Sciatic nerve (tissue), 2 donors: ENCODE measurements at places on chromosomes 5 and 9.

DNA sequence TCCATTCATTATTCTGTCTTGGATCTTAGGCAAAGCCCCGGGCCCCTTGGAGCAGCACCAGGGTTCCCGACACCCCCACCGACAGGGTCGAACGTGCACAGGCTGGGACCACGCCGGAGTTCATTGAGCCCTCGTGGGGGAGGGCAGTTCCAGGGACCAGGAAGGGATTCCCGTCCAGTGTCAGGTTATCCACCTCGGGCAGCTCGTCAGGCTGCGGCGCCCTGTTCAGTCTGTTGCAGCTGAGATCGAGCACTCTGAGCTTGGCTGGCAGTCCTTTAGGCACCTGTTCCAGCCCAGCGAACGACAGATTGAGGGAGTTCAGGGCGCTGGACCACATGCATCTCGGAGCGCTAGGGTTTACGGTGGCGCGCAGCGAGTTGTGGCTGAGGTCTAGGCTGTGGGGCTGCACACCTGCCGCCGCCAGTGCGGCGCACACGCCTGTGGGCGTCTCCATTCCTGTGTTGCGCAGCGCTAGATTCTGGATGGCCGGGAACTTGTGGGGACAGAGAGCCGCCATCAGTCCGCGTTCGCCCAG, 1.1 kb downstream of the CD14 start:
- no peak for DNase-seq

- no peak for DNase-seq
Observed at GRCh38 chr5:143143973-143144372, 259.5 kb downstream of the NR3C1 start.

DNA sequence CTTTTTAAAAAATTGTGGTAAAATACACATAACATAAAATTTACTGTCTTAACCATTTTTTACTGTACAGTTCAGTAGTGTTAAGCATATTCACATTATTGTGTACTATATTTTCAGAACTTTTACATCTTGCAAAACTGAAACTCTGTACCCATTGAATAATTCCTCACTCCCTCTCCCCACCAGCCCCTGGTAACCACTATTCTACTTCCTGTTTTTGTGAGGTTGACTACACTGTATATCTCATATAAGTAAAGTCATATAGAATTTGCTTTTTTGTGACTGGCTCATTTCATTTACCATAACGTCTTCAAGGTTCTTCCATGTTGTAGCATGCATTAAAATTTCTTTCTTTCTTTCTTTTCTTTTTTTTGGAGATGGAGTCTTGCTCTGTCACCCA, 87.0 kb downstream of the LNPEP start:
- DNase-seq: no peak

DNA sequence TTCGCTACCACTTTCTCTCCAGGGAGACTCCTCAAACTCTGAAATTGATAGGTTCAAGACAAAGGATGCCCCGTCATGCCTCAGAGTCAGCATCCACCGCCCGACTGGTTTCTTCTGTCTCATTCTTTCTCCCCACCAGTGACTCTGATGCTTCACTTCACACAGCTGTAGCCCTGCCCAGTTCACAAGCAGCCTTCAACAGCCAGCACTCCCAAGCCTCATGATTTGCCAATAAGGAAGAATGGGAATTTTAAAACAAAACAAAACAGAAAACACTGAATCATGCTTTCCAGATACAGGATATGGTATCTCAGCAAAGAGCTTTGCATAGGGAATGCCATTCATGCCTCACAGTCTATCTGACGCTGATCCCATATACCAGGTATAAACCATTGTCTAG, 371.2 kb upstream of the RORB start:
- DNase-seq: no peak

DNA sequence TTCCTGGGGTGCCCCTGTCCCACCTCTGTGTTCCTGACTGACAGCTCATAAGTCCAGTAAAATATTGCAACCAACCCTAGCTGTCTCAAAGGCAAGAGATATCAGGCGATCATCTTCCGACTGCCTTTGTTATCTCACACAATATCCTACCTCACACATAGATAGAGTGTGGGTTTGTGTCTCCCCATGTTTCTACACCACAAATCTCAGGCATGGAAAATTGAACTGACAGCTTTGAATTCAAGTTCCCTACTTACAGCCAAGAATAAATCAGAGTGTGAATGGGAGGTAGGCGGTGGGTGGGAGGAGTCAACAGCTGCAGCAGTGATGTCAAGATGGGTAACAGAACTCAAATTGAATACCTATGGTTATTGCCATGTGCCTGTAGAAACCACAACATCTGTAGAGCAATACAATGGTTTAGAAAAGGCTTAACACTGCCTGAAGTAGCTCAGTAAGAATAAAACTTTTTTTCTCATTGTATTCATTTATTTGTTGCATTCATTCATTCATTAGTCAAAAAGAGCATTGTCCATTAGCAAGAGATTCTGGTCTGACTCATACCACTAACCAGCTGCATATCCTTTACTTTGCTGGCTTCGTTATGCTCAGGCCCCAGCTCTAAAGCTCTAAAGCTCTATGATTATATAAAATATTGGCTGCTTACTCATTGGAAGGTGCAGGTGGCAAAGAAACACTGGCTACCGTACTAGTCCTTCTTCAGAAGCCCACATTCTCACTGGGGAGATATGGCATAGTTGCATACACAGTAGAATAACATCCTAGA, 108.2 kb upstream of the DMAC1 start:
- DNase-seq: no peak

GRCh38 chr9:23821375-23822181, 4.5 kb downstream of the ELAVL2 start:
- DNase-seq: no peak

GRCh38 chr5:134451225-134451935, 39.7 kb upstream of the CDKN2AIPNL start:
- no peak for DNase-seq

DNA sequence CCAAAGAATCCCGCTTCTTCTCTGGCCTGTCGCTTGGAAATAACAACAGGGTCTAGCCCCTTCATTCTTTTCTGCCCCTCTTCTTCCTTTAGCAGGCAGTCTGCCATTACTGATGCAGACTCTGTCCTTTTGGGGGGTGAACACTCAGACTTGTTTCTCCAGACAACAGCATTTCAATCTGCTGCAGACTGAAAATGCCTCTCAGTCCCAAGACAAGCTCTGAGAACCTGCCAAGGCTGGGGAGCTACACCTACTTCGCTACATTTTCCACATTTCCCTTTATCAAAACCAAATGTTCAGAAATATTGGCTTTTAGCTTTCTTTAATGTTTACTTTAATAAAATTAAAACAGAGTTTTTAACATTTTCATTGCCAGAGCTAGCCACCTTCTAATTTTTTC, 152.4 kb downstream of the MPDZ start:
- no peak for DNase-seq

DNA sequence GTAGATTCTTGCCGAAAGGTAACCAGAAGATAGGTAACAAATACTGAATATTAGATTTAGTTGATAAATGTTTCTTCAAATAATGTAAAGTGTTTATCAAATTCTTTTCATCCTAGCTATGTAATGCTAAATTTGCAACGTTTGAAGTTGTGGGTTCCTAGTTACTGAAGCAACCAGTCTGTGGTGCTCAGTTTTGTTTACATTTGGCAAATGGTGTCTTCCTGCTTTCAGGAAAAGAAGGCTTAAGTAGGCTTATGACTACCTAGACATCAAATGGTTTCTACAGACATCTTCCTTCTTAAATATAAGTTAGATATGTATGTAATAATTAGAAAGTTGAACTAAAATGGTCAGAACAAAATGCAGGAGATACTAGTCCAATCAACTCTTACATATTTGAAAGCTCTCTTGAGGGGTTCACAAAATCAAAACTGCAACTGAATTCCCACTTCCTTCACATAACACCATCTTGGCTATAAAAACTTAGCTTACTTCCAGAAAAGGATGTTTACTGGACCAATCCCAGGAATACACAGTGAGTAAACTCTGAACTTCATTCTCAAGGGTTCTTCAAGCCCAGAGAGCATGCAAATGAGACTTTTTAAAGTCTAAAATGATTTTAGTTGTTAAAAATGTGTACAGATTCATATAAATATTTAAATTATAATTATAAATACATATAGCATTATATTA, 125.7 kb upstream of the ITGA1 start:
- DNase-seq: no peak

GRCh38 chr5:96236051-96236450, 197.0 kb downstream of the PCSK1 start:
- no peak for DNase-seq

DNA sequence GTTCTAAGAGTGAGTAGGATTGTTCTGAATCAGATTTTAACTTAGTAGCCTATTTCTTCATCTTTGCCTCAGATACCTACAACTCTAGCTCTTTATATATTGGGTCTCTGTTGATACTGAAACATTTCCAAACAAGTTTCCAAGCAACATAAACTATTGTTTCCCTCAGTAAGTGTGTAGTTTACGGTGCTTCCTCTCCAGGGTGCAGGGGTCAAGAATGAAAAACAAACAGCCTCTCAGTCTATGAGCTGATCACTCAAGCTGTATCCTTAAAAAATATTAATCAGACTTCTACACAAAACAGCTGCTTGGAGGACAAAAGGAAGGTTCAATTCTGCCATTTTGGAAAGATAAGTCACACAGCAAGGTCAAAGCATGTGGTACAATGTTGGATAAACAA, 75.0 kb downstream of the ADAMTS12 start:
- no peak for DNase-seq

DNA sequence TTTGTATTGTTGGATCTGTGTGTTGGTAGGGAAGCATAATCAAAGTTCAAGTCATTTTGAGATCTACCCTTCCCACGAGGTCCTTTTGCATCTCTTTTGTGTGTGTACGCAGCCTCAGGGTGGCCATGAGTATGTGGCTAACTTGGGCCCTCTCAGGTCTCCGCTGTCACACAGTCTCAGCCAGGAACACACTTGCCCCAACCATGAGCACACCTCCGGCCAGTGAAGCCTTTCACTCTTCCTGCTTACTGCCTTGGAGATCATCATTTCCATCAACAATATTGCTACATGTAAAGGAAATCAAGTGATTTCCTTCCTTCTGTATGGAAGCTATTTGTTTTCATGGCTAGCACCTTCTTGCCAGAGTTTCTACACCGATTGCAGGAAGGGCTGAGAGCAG, 13.9 kb downstream of the ZNF346 start:
- DNase-seq: no peak

DNA sequence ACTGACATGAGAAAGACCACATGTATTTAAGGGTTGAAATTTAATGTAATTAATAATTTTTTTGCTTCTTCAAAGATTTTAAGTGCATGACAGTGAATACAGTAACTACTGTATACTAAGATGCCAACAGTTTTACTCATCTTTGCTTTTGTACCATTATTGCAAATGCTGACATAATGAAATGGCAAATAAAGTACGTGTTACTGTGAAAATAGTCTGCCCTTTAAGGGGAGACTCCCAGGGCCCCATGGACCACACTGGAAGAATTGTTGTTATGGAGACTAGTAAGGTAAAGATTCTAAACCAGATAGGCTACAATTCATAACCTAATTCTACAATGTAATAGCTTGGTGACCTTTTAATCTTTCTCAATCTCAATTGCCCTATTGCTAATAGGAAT, 84.7 kb downstream of the NR3C1 start:
- no peak for DNase-seq

DNA sequence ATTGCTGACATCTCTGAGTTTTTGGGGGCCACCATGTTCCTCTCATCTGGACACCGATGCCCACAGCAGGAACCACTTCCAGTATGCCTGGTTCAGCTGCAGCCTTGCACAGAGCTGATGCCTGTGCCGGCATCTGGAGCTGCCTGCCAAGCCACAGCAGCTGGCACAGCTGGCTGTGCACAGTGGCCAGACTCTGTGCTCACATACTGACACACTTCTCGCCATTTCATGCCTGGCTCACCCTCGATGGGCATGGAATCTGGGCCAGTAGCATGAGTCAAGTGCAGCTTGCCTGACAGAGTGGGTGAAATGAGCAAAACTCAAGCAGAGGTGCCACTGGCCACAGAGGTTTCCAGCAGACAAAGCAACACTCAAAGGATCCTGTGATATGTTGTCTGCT, 863.4 kb downstream of the DNAH5 start:
- no peak for DNase-seq

- DNase-seq: no peak
Observed at GRCh38 chr5:160326981-160327380, 14.6 kb upstream of the CCNJL start.

DNA sequence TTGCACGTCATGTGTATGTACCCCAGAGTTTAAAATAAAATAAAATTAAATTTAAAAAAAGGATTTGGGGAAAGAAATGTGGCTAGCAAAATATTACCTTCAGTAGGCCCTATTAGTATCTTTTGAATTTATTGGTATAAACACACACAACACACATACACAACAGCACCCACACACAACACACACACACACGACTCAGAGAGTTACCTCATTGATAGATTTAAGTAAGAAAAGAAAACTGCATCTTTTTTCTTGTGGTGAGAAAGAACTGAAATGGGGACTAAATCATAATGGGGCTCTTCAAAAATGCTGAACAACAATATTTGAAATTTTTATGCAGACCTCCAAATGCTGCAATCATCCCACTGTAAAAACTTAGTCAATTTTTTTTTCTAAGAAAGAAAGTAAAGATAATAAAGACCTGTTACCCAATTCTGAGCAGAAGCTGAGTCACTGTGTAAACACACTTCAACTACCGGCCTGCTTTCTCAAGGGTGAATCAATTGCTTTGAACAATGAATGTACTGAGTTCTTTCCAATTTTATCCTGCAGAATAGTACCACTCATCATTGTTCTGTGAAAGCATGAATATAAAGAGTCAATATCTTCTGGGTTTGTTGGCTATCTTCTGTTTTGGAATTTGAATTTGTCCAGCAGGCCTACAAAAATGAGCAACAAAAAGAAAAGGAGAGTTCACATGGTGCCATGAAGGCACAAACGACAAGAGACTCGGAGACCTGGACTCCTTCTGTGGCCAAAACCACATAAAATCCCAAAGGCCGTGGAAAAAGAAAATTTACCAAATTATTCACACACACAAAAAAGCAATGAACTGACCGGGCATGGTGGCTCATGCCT, 57.9 kb upstream of the CCNG1 start:
- DNase-seq: no peak

DNA sequence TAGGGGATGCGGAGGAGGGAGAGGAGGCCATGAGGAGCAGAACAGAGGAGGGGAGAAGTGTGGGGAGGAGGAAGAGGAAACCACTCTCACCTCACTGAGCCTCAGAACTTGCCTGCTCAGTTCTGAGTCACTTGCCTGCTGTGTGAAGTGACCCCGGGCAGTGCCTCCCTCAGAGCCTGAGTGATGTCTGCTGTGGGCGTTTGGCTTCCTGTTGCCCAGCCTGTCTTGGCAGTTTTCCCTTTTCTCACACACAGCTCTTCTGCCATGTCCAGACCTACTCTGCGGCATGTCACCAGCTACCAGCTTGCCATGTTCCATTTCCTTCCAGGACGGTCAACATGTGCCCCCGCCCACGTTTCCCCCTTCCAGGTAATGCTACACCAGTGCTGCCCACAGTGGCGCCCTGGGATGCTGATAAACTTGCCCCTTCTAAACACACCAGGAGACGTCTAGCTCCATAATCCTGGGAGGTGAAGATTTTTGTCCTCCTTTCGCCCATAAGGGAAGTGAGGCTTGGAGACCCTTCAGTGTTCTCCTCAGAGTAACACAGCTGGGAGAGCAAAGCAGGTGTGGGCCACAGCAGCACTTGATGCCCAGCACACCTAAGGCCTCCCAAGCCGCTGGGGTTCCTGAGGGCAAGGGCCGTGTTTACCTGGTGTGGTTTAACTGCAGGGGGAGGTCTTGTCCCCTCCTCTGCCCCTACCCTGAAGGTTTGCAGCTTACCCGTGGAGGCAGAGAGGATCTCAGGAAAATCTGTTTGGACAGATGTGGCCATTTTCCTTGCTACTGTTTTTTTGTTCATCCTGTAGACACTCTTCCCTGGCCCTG, 63.8 kb upstream of the RNF130 start:
- DNase-seq: peak; percentile 61

- no peak for DNase-seq
Observed at GRCh38 chr5:175347931-175348330, 96.1 kb downstream of the DRD1 start.
